ENCODE measurements at places on chromosomes 2 and 18.
A peak's percentile ranks its signal among the peaks of the same experiment; 100 is the strongest.

GRCh38 chr2:54468673-54469072, 12.5 kb downstream of the SPTBN1 start:
- DNase-seq, result no peak

- no peak for DNase-seq
Measured at GRCh38 chr2:121400201-121400600, 115.2 kb upstream of the TFCP2L1 start.

DNA sequence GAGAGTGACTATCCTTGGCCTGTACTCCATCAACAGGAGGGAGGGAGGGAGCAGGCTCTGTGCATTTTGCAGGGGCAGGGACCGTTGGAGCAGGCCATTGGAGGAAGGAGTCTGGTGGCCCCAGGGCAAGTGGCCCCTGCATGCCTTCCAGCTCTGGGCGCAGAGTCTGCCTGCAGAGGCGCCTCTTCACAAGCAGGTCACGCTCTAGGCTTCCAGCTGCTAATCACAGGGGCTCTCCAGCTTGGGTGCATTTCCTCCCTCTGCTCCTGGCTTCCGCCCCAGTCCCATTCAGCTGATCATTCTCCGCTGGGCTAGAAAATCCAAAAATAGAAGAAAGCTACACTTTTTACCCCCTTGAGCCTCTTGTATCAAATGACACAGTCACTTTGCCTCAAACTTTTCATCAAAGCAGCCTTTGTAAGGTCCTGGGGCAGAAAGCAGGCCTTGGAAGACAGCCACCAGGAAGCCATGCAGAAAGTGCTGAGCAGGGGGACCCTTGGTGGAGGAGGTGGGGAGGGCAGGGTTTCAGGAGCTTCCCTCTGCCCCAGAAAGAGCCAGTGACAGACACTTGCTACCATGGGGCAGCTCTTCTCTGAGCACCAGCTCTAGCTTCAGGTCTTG, 11.3 kb downstream of the TMEM247 start:
- no peak for DNase-seq

DNA sequence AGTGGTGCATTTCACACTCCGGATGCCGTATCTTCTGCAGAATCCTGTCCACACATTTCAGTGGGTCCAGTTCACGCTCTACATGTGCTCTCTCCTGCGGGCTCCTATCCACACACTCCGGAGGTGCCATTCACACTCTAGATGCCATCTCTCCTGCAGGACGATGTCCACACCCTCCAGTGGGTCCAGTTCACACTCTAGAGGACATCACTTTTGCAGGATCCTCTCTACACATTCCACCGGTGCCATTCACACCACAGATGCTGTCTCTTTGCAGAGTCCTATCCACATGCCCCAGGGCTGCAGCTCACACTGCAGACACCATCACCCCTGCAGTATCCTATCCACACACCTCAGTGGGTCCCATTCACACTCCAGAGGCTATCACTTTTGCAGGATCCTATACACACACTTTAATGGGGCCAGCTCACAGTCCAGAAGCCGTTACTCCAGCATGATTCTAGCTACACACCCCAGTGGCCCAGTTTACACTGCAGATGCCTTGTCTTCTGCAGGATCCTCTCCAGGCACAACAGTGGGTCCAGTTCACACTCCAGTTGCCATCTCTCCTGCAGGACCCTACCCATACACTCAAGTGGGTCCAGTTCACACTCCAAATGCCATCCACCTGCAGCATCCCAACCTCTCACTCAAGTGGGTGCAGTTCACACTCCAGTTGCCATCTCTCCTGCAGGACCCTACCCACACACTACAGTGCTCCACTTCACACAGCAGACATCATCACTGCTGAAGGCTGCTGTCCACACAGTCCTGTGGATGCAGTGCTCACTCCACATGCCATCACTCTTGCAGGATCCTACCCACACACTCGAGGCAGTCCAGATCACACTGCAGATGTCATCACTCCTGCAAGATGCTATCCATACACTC, 2.1 kb upstream of the PXDN start:
- DNase-seq, result no peak

DNA sequence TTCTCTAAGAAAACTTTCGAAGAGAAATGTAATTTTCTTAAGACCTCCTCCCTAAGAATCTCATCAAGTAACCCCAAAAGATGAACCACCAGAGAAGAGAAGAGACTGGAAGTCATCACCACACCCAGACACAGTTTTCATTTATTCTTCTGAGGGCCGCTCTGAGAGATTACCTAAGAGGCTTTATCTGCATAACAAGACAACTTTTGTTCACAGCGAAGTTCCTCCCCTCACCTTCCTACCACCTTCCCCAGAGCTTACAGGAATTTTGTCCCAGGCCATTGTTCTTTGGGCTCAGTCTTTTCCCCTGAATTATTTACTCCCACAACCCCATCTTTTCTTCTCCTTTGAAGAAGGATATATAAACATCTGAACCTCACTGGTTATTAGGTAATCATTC, 92.8 kb downstream of the AKAIN1 start:
- DNase-seq, result no peak

GRCh38 chr2:28403370-28403956, 10.8 kb downstream of the FOSL2 start:
- no peak for DNase-seq

DNA sequence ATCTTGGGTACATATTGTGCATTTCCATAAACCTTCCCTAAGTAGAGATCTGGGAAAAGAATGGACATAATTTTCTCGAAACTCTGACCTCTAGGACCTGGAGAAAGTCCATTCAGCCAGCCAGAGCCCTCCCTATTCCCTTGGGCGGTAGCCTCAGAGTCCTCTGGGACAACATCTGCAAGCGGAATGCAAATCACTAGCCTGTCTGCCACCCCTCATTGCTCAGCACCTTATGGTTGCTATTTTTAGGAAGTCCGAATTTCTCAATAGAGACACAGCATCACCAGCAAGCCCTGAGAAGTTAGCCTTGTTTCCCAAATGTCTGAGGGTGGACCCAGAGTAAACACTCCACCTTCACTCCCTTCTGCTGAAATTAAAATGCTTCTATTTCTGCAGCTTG, 17.6 kb upstream of the CD28 start:
- DNase-seq, result no peak

DNA sequence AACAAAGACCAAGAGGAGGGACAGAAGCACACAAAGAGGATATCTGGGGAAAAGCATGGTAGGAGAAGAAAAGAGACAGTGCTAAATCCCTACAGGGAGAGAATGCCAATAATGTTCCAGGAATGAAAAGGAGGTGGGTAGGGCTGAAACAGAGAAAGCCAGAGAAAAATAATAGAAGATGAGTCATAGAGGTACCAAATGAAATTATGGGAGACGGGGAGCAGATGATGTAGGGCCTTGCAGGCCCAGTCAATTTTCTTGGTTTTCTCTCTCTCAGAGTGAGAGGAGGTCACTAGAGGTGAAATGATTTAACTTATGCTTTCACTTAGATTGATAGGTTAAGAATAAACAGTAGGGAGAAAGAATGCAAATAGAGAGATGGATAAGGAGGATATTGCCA, 61.5 kb downstream of the RPRM start:
- DNase-seq, result no peak

DNA sequence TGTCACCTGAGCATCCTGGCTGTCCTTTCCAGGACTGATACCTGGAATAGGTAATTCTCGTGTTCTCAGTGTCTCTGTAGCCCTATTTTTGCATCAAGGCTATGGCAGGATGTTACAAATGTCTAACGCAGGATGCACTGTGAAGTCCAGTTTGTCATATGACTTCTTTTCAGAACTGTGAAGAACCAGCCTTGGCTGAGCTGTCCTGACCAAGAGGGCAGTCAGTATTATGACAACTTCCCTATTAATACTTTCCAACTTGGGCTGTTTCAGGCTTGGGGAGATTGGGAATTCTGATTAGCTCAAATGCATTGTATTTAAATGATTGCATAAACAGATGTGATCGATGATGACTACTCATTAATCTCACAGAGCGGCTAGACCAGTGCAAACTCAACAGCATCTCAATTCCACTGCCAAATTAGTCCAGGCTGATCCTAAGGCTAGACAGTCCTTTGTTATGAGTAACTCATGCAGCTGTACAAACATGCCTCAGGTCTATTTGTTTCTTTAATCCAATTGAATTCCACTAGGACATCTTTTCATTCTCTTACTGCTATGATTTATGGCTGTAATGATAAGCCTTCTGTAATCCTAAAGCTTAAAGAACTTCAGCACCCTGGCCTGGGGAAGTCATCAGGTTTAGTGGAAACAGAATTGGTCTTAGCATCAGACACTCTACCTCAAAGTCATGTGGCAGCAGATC, 331.6 kb downstream of the KCNS3 start:
- DNase-seq, result no peak

DNA sequence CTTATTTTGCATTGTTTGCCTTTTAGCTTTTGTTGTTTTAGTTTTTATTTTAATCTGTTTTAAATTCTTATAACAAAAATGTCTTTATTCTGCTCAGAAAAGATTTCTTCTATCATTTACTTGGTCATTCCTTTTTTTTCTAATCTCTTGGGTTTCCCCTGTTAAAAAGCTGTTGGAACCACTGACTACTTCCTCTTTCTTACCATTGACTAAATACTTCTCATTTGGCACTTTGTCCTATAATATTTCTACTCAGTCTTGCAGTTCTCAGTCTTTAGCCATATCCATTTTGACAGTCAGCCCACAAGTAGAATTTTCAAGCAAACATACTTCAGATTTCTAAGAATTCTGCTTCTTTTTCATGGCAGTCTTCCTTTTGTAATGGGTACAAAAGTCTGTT, 567.2 kb downstream of the SATB2 start:
- no peak for DNase-seq

DNA sequence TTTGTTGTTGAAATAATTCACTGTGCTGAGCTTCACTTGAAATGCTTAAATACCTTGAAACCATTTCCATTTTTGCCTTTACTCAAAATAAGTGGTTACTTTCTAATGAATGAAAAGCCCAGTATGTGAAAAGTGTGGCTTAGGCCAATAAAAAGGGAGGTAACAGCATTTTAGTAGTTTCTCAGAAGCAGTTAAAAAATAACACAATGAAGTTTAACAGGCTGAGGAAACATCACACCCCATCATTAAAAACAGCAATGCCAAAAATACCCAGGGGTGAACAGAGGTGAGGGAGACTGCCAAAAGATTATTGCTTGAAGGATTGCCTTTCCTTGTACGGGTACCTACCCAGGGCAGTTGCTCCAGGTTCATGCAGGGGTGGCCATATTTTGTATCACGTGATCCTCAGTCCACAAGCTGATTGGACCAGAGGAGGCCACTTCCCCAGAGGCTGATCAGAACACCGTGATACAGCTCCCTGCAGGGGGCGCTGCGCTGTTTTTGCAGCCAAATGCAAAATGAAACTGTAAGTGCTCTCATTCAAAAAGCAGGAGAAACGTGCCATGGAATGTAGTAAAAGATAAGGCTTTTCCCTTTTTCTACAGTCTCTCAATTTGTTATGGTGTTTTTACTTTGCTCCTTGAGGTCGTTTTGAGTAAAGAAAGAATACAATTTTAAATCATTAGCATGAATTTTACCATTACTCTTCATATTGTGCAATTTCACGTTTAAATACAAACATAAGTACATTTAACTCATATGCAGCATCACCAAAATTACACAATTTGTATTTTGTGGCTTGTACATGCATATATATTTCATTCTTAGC, 70.2 kb upstream of the SH3BP4 start:
- DNase-seq, result peak; percentile 55

DNA sequence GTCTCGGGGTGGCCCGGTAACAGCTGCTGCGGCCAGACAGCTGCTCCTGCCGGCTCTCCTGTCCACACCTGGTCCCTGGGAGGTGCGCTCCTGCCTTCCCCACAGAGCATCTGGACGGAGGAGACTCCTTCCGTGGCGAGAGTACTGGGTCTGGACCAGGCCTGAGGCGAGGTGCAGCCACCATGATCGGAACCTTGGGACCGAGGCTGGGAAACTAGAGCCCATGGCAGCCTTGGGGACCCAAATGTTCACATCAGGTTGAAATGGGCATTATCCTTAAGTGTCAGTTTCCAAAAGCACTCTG, 628 bp downstream of the GIGYF2 start:
- no peak for DNase-seq

DNA sequence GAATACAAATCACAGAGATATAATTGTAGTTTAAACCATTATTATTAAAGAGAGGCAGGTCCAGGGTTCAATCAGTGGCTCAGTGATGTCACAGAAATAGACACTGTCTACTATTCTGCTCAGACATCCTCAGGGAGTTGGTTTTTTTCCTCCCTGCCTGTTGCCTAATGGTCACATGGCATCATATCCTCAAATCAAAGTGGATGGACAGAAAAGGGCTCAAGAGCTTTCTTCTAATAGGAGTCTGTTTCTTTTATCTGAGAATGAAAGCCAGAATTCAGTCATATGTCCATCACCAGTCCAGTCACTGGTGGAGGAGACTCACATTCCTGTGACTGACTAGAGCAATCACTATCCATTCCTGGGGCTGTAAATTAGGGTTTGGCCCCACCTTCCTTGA, 27.9 kb upstream of the EPC2 start:
- no peak for DNase-seq

All from stimulated activated CD8-positive, alpha-beta memory T cell treated with anti-CD3 and anti-CD28 coated beads, Interleukin-7, amount 100 ng/mL, for 48 hours (primary cell).